ENCODE measurements at places on chromosomes 7 and 10. TPM values are rescaled to one million over a fixed set of nuclear protein-coding genes. Genes with fewer than 3 reads are reported as not detected.

Gene GIMAP5
- 18.4 TPM for total RNA-seq

DNA sequence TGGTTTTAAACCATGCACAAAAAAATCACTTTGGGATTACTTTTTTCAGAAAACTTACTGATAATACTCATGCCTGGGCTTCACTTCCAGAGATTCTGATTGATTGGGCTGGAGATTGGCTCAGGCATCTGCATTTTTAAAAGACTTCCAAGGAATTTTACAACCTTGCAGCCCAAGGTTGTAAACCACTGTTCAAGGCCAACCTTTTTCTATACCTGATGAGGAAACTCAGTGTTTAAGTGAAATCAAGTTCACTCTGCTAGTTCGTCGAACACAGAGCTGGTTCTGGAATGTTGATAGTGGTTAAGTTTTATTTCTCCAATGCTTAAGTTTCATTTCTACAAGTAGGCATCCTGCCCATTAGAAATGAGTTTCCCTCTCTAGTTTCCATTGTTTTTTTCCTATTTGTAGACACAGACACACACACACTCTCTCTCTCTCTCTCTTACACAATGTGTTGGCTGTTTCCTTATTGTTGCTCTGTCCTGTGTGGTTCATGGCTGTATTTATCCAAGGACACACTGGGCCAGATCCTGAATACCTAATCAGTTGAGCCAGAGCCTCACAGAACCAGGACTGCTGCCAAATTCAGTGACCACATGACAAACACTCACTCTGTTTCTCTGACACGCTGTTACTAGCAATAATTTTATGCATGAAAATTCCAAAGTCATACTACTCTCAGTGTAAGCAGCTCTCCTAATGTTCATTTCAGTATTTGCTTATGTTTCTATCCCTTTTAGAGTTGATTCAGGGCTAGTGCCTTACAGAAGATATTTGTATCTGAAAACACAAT lies 3.7 kb upstream of the IFIT1B start:
- peak; percentile 88 for DNase-seq

DNA sequence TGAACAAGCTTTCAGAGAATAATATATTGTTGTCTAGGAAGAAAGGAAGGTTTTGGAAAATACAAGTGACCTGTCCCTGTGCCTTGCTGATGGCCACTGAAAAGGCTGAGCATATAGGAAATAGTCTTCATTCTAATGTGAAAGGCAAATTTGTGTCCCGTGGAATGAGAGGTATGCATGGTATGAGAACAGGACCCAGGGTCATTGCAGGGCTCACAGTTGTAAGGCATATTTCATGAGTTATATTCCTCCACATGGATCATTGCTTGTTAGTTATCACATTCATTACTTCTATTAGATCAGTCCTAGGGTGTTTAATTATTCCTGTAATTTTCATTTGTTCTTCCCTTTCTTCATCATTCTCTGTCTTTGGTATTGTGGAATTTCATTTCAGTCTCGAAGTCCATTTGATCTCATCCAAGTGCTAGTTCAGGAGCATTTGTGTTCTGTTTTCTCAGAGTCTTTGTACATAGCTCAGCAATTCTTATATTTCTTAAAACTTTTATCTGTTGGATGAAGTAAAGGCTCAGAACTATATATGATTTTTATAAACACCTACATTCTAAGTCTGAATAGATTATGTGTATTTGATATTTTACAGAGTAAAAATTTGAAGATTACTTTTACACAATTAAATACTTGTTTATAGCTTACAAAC lies 39.4 kb upstream of the ARHGAP21 start:
- DNase-seq, result no peak

Gene COL26A1
- total RNA-seq, result 0.09 TPM

DNA sequence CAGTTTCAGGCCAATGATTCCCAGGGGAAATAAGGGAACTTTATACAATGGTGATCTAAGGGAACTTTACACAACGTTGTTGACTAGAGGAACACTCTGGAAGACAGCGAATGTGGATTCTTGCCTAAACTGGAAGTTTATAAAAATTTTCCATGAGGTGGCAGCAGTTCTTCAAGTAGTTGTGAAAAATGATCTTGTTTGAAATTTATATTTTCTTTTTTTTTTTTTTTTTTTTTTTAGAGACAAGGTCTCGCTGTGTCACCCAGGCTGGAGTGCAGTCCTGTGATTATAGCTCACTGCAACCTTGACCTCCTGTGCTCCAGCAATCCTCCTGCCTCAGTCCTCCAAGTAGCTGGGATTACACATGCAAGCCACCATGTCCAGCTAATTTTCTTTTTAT lies 32.1 kb upstream of the GTF2I start:
- DNase-seq, result no peak

DNA sequence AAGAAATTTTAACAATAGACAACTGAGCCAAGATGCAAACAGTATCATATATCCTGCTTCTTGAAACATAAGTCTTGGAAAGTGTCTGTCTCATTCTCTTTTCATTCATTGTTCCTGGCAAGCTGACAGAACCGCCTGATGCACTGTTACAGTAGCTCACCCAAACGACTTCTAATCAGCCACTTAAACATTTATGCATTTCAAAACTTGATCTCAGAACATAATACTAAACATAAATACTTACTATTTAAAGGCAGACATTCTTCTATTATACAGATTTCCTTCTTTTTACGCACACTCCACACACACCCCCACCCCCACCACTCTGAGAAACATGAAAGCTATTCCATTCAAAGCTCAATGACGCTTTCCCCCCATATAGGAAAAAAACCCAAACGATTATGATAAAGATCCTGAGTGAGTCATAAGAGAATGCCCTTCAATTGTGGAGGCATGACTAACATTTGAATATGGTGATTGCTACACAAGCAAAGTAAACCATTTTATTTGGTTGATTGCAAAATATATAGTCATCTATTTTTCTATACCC lies 30.5 kb downstream of the SHTN1 start:
- no peak for DNase-seq

DNA sequence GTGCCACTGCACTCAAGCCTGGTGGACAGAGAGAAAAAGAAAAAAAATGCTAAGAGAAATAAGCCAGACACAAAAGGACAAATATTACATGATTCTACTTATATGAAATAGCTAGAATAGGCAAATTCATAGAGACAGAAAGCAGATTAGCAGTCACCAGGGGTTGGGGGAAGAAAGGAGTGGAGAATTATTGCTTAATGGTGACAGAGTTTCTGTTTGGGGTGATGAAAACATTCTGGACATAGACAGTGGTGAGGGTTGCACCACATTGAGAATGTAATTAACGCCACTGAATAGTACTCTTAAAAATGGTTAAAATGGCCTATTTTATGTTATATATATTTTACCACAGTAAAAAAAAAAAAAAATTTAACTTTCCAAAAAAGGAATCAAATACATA lies 6.4 kb upstream of the NT5C2 start:
- DNase-seq, result no peak

- DNase-seq, result no peak
These were observed 312.8 kb upstream of the PRKCQ start for GRCh38 chr10:6892864-6893263.

DNA sequence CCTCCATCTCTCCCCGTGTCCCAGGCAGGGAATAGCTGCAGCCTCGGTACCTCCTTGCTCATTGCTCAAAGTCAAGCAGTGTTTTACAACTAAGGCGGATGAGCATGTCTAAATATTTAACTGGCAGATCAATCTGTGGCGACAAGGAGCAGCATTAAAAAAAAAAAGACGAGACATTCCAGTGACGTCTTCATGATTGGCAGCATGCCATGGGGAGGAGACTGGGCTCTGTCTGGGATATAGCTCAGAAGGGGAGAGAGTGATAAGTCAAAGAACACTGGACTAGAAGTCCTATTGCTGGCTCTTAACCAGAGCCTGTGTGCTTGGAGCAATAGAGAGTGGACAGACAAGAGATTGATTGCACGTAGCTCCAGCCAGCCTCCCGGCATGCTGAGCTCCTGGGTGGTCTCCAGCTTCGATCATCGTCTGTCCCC lies 287.5 kb upstream of the PODXL start:
- no peak for DNase-seq

Data from sciatic nerve (tissue), 2 donors.